WERI-Rb-1 (cell line): ENCODE measurements at places on chromosomes 11 and 22.

DNA sequence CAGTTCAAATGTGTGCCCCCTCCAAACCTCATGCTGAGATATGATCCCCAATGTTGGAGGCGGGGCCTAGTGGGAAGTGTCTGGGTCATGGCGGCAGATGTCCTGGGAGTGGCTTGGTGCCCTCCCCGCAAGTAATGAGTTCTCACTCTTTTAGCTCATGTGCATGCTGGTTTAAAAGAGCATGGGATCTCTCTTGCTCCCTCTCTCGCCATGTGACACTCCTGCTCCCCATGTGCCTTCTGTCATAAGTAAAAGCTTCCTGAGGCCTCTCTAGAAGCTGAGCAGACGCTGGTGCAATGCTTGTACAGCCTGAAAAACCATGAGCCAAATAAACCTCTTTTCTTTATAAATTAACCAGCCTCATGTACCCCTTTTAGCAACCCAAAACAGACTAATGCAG is 98.8 kb downstream of the SGSM3 start:
- DNase-seq, result peak; percentile 50

DNA sequence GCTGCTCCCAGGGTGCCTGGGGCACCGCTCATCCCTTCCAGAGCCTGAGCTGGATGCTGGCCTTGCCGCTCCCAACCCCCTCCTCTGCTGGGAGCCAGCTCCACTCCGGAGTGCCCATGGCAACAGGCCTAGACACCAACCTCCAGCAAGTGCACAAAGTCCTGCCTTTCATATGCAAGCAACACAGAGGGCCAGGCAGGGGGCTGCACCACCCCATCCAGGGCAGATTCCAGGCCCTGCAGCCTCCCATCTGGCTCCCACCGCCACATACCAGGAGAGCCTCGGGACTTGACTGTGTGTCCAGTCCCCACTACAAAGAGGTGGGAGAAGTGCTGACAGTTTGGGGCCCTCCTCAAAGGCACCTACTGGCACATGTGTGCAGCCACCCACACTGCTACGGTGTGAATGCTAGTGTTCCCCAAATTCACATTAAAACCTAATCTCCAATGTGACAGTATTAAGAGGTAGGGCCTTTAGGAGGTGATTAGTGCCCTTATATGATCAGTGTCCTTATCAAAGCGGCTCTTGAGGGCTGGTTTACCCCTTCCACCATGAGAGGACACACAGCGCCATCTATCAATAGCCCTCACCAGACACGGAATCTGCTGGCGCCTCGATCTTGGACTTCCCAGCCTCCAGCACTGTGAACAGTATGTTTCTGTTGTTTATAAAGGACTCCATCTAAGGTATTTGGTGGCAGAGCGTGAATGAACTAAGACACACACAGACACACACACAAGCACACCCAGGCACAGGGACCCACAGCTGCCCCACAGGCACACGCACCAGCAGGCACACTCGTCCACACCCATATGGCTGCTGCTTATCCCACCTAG is 16.2 kb downstream of the ARVCF start:
- DNase-seq, result peak; percentile 72

GRCh38 chr11:68216171-68216938 is 3.3 kb upstream of the KMT5B start:
- DNase-seq, result no peak

DNA sequence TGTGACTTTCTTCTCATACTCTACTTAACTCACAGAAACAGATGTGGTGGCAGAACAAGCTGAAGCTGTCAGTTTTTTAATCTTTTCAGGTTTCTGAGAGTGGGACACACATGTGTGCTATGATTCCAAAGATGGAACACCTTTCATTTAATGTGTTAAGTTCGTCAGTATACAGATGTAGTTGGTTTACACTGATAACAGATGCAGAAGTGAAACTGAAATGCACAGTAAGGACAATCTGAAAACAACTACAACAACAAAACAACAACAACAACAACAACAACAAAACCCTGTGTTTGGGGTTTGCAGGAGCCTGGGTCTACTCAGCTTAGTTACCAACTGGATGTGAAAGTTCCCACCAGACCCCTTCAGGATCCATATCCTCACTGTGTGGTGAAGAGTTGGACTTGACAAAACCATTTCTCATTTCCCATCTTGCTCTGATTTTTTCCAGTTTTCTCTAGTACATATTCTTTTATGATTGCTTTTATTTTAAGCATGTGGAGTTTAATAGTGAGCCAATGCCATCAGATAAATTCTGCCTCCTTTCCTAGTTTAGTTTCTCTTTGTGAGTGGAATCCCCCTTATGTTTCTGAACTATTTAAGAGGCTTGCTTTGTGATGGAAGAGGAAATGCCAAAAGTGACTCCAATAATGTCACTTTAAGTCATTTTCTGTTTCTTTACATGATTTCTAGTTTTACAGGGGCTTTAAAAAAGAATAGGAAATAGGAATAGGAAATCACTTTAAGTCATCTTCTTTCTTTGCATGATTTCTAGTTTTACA is 47.8 kb downstream of the ARHGAP42 start:
- DNase-seq, result no peak

GRCh38 chr11:69680688-69681087 is 5.5 kb upstream of the LTO1 start:
- DNase-seq, result no peak

GRCh38 chr11:119797123-119797611 is 68.2 kb upstream of the NECTIN1 start:
- DNase-seq, result no peak

- DNase-seq, result no peak
Observed at GRCh38 chr22:29151316-29151715, 54.4 kb upstream of the EMID1 start.

DNA sequence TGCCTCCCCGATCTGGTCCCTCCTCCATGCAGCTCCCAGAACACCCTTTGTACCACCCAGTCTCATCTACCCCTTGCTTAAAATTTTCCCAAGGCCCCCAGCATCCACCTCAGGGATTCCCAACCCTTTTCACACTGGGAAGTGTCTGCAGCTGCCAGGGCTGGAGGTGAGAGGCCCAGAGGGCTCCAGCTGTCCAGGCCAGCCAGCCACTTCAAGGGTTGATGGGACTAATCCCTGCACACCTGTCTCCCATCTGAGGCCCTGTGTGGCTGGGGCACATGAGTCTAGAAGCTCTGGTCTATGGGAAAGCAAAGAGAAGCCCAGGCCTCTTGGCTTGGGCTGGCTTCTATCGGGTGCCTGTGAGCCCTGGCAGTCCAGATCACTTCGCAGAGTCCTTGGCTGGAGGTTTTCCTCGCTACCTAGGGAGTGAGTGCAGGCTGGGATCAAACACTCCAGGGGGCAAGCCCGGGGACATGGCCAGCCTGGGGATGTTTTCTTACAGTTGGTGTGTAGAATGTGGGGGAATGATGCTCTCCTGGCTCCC is 41.1 kb upstream of the TPBGL start:
- DNase-seq, result peak; percentile 66

DNA sequence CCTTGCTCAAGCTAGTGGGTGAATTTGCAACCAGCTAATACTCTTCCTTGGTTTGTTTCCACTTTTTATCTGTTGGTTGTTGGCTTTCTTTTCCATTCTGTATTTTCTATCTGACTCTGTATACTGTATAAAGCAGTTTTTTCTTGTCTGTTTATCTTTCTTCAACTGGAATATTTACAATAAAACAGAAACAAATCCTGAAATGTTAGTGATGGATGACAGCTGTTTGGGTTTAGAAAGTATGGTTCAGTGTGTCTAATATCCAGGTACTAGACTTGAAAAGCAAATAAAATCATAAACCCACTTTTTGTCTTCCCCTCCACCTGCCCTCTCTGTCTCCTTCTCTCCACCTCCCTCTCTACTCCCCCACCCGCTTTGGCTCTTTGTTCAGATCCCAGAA is 35.3 kb upstream of the TBCEL start:
- no peak for DNase-seq

DNA sequence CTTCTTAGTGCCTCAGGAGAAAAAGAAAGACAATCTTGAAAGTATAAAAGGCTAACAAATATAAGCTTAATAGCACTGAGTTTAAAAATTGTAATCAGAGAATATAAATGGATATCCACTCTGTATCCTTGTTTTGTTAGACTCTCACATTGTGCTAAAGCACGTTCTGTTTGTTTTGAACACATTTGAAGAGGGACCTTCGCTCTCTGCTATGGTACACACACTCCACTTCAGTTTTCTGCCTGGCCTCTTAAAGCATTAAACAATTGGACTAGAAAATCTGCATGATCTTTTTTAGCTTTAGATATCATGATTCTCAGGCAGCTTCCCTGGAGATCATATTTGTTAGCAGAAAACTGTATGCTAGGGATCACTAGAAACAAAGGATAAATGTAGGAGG is 40.3 kb upstream of the PGR start:
- no peak for DNase-seq

GRCh38 chr11:13781153-13781552 is 112.7 kb downstream of the FAR1 start:
- DNase-seq, result no peak

GRCh38 chr22:39176714-39177455 is 24.4 kb upstream of the CBX7 start:
- no peak for DNase-seq

DNA sequence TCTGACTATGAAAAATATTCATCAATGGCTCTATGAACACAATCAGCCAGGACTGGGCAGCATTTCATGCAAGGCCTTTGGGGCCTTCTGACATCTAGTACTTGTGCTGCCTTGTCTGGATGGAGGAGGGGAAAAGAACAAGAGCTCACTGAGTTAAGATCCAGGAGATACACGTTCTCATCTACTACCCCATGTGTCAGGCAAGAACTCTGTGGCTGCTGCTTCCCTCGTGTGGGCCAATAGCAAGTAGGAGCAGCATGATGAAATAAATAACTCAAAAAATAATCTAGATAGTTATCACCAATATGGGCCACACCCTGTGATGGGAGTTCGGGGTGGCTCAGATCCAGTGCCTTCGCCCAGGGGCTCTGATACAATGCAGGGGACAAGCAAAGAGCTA is 7.3 kb downstream of the KCNE3 start:
- DNase-seq, result no peak

- no peak for DNase-seq
Observed at GRCh38 chr11:67261640-67261945, 4.7 kb upstream of the GRK2 start.

- no peak for DNase-seq
Observed at GRCh38 chr11:75344186-75344585, 7.3 kb downstream of the ARRB1 start.

DNA sequence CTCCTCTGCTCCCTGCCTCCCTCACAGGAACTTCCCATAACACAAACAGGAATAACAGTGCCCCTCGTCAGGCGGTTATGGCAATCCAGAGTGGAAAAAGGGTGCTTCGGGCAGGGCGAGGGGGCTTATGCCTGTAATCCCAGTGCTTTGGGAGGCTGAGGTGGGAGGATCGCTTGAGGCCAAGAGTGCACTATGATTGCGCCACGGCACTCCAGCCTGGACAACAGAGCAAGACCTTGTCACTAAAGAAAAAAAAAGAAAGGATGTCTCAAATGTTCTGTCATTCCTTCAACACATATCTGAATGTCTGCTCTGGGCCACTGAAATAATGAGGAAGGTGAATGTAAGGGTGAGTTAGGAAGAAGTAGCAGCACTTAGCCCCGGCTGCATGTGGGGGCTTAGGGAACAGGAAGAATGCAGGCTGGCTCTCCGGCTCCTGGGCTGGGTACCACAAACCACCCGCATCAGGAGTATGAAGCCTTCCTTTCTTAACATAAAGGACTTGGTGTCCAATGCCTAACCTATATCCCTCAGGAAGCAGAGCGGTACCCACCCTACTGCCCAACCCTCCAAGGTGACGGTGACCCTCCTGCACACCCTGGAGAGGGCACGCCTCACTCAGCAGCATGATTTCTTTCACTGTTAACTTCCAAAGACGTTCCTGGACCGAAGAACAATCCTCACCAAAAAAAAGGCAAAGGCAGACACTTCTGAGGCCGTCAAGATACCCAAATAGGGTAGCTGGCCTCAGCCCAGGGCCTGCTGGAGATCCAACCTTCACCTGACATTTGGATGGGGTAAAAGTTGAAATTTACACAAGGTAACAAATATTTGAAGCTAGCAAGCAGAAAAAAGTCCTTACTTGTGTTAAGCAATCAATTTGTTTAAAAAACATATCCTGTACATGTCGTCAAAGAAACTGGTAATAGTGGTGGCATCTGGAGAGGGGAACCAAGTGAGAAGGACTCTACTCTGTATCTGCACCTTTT is 3.8 kb downstream of the CPT1A start:
- no peak for DNase-seq

GRCh38 chr11:3947061-3947460 is 91.6 kb downstream of the STIM1 start:
- no peak for DNase-seq

GRCh38 chr22:26667140-26667539 is 9.8 kb downstream of the MIAT start:
- DNase-seq, result no peak

- no peak for DNase-seq
Observed at GRCh38 chr11:115920841-115921480, 416.7 kb upstream of the CADM1 start.

- no peak for DNase-seq
Observed at GRCh38 chr22:48092866-48093265, 1330.4 kb downstream of the TBC1D22A start.

- no peak for DNase-seq
Observed at GRCh38 chr11:72570893-72571661, 103.1 kb downstream of the PDE2A start.

GRCh38 chr11:125289419-125290098 is 125.0 kb downstream of the PKNOX2 start:
- no peak for DNase-seq

- DNase-seq, result no peak
Observed at GRCh38 chr11:2846056-2846455, 39.5 kb downstream of the CDKN1C start.

- DNase-seq, result peak; percentile 46
Observed at GRCh38 chr22:45969414-45969799, 7.6 kb downstream of the WNT7B start.

DNA sequence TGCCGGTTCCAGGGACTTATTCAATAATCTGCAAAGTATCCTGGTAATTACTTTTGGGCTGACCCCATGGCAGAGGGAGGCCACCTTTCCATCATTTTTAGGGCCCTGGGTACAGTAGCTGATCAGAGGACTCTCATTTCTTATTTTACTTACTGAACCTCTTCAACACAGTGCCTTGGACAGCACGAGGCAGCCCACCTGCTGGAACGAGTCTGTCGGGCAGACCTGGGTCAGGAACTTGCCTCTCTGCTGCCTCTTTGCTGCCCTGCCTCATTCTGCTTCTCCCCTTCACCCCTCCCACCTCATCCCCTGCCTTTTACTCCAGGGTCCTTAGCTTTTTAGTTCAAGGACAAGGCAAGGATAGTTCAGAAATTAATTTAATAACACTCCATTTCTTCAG is 204.5 kb downstream of the CSNK2A3 start:
- DNase-seq, result no peak
